ENCODE measurements at places on chromosomes 16 and 17.

GRCh38 chr17:56838687-56839086 is 4.7 kb downstream of the DGKE start:
- DNase-seq: no peak

DNA sequence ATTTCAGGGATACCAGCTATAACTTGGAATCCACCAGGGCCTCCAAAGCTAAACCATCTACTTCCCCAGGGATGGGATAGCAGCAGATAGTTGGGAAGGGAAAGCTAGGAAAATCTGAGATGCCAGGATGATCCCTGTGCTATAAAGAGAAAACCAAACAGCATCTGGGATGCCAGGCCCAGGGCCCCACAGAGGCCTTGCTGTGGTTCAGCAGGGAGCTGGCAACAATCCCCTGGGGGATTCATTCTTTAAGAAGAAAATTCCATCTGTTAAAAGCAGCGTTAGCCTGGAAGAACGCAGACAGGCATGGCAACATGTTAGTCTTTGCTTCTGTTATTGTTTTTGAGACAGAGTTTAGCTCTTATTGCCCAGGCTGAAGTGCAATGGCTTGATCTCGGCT is 16.6 kb downstream of the MYO18A start:
- DNase-seq: no peak

DNA sequence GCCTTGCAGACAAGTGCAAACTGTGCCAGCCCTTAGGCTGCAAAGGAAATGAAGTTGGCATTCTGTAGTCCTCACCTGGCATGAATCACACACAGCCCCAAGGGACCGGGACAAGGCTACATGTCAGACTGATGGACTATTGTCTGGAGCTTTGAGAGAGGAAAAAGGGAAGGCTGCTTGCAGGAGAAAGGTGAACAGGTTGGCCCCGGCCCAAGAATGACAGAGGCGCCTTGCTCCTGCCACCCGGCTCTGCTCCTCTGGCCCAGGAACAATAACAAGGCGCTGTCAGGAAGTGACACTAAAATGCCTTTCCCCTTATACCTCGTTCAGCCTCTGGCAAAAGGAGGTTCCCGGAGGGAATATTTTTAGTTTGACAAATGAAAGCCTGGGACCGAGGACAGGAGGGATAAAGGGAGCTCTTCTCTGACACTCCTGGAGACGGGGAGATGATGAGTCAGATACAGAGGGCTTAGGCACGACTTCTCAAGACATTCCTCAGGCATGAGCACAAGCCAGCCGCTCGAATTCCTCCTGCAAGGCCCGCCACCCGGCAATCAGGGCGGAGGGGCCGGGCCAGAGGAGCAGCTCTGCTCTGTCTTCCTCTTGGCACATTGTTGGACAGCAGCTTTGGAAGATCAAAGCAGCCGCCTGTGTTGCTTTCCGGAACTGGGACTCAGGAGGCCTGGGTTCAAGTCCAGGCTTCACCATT is 105.8 kb downstream of the NOG start:
- no peak for DNase-seq

GRCh38 chr16:17780181-17780580 is 309.4 kb upstream of the XYLT1 start:
- DNase-seq: no peak

DNA sequence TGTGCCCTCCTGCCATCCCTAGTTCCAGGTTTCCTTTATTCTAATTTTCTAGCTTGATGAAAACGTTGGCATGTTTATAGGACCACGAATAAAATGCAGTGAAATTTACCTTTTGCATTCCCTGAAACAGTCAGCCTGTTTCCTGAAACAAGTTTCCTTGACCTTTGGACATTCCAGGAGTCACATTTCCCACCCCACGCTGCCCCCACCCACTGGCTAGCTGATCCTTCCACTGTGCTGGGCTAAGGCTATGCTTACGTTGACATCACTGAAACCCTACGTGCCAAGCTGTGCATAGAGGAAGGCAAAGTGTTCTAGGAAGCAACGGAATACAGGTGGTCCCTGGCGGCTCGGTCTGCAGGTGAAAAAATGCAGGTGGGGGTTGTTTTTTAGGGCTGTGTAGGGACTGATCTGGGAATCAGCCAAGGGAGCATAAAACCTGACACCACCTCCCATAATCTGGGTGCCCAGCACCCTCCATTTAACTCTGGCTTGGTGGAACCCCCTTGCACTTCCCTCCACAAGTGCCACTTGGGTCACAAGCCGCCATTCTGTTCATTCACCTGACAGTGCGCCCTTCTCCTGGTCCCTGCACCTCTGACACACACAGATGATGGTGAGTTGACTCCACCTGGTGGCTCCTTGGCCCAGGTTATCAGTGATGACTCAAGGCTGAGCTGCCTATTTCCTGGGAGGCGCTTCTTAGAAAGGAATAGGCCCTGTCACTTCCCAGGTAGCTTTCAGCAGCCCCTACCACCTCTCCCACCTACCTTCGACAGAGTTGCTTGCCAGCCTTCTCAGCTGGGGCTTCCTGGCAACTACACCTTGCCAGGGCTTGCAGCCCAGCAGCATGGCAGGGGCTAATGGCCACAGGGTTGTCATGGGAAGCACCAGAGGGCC is 83.7 kb downstream of the N4BP1 start:
- no peak for DNase-seq
